Hematopoietic multipotent progenitor cell treated with erythropoietin and hydrocortisone succinate and interleukin-3 and kit ligand, for 6 days (in vitro differentiated cells): ENCODE measurements at places on chromosomes 6 and 20.
A peak's percentile ranks its signal among the peaks of the same experiment; 100 is the strongest.

DNA sequence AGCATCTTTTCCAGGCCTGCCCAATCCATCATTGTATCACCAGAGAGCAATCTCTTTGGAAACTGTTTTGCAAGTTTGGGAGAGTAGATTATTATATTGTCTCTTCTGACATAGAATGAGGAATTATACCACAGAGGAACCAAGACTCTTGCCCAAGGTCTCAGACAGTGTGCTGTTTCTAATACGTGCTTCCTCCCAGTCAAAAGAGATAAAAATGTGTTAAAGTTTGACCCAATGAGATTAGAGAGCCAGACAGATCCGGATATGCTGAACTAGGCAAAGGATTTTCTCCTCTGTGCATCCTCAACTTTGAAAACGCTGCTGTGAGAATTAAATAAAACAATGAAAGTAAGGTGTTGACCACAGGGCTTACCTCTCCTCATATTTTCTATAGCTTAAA is 18.6 kb upstream of the NT5E start:
- no peak for DNase-seq

GRCh38 chr20:17910828-17911294 is 57.7 kb downstream of the SNX5 start:
- DNase-seq, result no peak

DNA sequence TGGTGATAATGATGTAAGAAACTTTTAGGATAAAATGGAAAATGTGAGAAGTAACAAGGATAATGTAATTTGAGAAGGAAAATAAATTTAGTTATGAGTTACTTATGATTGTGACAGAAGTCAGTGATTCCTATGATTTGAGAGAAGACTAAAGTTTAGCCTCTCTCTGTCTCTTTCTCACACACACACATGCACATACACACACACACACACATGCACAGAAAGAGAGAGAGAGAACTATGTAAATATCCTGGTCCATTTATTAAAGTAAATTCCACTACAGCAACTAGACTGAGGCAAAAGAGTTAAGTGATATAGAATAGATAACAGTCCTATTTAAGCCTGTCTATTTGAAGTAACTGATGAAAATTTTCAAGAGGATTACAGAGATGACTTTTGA is 375.2 kb downstream of the CD109 start:
- no peak for DNase-seq

DNA sequence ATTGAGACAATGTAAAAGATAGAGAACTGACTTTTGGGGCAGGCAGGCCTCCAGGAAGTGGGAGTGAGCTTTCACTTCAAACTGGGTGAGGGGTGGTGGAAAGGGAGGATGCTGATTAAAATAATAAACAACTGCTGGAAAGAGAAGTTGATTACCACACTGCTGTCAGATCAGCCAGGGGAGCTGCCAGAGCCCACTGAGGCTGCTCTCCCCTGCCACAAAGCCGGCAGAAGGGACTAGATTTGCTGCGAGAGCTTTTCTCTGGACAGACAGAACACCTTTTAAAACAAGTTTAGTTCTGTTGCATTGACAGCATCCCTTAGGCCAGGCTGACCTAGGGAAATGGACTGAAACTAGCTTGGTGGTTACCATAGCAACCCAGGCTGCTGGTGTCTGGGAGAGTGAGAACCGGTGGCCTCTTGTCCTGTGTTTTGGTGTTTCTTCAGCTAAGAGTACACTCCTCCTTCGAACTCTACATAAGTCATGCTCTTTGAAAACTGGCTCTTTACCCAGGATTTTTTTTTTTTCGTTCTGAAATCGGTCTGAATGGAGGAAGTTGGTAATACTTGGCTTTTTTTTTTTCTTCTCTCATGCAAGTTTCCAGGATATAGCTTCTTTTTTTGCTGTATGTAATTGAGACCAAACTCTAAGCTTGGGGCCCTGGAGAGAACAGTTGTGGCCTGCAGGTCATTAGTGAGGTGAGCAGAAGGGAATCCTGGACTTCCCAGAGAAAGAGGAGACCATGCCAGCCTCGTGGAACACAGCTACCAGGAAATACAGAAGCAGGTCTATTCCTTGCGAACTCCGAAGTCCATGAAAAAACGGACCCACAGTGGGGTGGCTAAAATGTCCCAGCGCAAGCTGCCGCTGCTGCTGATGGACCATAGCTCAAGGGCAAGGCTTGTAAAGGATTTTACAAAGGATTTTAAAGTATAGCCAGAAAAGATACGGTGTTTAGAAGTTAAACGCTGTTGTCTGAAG is 374.4 kb downstream of the UTRN start:
- DNase-seq, result peak; percentile 46

GRCh38 chr6:82616386-82617028 is 252.9 kb downstream of the TPBG start:
- no peak for DNase-seq

DNA sequence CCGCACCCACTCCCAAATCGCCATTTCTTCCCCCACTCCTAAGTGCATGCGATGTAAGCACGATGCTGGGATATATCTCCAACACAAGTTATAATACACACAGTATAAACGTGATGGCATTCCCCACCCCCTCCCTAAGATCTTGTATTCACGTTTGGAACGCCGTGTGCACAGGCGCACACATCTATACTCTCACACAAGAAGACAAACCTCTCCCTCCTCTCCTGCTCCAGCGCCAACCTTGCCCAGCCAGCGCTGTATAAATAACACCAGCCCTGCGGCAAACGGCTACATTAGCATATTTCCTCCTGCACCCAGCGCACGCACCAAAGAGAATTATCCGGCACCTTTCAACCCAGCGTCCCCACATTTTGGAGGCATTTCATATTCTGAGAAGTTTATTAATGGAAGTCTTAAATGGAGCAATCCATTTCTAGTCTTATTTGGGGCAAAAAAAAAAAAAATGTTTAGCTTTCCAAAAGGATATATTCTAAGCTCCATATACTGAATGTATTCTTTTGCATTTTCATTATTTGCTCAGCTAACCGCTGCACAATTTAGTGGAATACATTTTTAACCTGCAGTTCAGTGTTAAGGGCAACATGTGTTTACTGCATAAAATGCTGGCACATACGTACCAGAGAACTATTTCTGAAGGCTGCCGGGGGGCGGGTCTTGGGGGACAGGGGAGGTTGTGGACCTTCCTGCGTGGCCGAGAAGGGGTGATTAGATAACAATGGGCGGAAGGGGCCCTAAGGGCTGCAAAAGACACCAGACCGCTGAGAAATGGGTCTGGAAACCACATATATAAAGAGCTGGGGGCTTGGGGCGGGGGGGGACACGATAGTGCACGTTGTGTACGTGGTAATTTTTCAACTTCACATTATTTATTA is 1.1 kb upstream of the SLC22A23 start:
- peak; percentile 86 for DNase-seq

GRCh38 chr6:150282806-150283205 is 86.0 kb upstream of the IYD start:
- DNase-seq, result no peak

GRCh38 chr20:17419479-17420041 is 111.6 kb downstream of the BFSP1 start:
- no peak for DNase-seq

GRCh38 chr20:3606021-3606420 is 57.2 kb downstream of the GFRA4 start:
- DNase-seq, result peak; percentile 57

GRCh38 chr6:122663981-122664380 is 53.8 kb downstream of the PKIB start:
- DNase-seq, result no peak

DNA sequence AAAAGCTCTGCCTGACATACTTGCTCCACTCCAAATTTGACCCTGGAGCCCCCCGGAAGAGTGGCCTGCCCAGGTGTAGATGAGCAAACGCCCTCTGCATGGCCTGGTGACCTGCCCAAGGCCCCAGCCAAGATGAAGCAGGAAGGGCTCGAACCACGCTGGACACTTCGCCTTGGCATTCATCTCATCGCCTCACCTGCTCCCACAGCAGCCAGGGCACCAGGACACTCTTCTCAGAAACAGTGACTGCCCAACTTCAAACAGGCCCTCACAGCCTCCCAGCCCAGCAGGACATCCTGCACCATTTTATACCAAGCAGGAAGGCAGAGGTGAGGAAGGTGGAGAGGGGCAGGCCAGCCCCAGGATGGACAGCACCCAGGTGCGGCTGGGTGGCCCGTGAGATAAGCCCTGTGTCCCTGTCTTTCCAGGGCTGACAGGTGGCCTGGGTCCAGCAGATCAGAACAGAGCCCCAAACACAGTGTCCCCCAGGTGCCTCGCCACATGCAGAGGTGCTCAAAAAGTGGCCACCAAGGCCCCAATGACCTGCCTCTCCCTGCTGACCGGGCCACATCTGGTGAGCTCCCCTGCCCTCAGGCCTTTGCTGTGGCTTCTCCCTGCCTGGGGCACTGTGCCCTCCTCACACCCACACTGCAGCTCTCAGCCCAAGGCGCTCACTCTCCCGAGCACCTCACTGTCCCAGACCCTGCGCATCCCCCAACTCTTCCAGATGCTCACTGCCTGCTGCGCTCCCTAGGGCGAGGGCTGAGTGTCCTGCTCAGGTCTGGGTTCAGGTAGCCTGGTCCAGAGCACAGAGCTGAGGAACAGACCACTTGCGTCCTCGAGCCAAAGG is 7.2 kb downstream of the ACSS1 start:
- no peak for DNase-seq

DNA sequence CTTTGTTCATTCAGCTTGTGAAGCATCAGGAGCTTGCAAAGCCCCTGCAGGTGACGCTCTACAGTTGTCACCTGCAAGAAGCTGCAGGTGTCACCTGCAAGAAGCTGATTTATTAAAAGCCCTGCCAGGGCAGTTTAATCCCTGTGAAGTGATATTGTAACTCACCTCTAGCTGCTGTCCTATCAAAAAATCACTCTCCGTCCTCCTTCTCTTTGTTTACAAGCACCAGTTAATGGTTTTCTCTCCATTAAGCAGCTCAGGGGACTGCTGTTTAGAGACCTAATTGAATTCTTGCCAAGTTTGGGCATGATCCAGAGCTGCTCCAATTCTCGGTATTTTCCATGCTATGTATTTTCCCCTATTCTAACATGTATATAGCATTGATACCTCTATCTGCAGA is 345.9 kb downstream of the ARHGAP18 start:
- no peak for DNase-seq

DNA sequence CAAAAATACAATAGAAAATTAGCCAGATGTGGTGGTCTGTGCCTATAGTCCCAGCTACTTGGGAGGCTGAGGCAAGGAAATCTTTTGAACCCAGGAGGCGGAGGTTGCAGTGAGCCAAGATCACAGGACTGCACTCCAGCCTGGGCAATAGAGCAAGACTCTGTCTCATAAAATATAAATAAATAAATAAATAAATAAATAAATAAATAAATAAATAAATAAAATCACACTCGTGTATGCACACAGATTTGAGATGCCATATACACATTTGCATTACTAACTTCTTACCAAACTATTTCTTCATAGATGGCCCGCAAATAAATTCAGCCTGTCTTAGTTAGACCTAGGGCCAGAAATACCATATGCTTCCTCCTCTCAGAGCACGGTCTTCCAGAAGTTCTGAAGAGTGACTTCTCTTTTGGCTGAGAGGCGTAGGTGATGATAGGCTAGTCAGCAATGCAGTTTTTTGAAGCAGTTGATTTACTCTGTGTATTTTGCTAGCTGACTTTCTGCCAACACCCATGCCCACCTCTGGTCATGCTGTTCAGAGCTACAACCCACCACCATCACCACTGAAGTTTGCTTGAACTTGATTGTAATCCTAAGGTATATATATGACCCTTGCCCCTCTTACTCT is 150.1 kb downstream of the SASH1 start:
- DNase-seq, result no peak

- DNase-seq, result no peak
Observed at GRCh38 chr20:24984961-24985640, 7.5 kb downstream of the APMAP start.

GRCh38 chr6:31580438-31580740 is 1.8 kb downstream of the LTB start:
- DNase-seq, result no peak

DNA sequence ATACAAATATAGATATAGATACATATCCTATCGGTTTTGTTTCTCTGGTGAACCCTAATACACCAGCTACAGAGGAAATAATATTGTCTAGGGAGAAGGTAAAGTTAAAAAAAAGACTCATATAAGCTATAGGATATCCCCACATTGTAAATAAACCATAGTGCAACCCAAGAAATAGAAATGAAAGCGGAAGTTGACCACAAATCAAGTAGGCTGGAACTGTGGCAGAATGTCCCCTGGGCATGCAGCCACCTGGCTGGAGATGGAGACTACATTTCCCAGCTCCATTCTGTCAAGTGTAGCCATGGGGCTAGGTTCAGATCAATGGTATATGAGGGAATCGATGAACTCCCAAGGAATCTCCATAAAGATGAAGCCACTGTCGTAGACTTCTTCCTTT is 70.1 kb upstream of the RPS6KA2 start:
- no peak for DNase-seq

GRCh38 chr6:27019651-27020552 is 227.6 kb upstream of the PRSS16 start:
- peak; percentile 73 for DNase-seq

DNA sequence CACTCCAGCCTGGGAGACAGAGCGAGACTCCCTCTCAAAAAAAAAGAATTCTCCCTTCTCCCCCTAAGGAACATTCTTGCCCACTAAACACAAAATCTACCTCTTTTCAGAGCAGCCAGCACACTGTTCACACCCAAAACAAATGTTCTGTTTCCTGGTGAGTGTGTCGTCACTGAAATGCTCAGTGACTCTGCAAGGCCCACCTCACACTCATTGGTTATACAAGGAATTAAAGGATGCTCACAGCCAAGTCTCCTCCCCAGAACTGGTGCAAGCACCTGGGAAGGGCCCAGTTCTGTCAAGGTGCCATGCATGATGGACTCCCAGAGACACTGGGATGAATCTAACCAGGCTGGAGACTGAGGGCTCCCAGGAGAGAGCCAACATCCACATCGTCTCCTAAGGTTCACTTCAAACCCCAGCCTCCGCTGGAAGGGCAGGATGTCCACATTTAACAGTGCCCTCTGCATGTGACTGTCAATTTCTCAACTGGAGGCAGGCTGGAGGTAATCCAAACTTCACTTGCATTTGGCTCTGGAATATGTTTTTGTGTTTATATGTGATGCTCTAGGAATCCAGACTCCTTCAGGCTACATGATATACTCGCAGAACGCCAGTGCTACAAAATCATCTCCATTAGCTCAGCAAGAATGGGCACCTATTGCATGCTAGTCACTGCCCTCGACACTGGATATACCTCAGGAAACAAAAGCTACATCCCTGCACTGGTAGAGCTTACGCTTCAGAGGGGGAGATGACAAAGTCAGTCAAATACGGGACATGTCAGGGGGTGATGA is 7.1 kb downstream of the RRBP1 start:
- DNase-seq, result no peak

GRCh38 chr6:116111552-116112528 is 11.2 kb downstream of the NT5DC1 start:
- peak; percentile 68 for DNase-seq

DNA sequence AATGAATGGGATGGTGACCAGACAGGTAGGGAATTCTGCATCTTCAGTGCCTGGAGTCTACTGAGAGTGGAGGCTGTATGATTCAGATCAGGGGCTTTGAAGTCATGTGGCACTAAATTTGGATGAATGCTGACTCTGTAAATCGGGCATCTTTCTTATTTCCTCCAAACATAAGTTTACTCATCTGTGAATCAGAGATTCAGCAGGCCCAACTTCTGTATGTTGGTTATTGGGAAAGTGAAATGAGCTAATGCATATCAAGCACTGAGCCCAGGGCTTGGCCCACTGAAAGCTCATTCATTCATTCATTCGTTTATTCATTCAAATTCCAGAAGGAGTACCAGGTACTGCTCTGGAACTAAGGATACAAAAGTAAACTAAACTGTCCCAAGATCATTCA is 192.3 kb upstream of the RIN2 start:
- no peak for DNase-seq
